ENCODE measurements at places on chromosomes 3 and 15.

DNA sequence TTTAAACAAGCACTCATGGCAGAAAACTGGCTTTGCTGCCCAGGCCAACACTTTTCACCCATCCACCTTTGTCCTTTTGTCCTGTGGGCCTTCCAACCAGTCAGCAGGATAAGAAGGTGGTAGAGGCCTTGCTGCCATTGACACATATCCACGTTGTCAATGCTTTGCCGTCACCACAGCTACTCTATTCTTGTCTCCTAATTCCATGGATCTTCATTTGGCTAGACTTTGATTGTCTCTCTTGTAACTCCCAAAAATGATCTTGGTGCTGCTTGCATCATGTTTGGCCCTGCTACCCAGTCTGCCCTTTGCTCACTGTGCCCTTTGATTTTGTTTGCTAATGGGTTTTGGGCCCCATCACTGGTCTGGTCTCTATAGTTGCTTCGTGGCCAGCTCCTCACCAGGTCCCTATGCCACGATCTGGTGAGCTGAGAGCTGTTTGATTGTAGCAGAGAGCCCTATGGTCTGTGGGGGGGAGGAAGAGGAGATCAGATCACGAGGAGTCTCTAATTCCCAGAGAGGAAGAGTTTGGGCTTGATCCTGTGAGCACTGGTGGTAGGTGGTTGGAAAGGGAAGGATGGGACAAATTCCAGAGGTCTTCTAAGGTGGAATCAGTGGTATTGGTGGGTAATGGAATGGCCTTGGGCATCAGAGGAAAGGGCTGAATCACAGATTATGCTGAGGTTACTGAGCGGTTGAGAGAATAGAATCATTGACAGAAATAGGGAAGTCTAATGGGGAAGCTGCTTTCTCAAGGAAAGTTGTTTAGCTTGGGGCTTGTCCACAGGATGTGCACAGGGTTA is 40.3 kb downstream of the ABHD2 start:
- DNase-seq, result no peak

- no peak for DNase-seq
These were observed 9.1 kb downstream of the HDC start for GRCh38 chr15:50256188-50257041.

- no peak for DNase-seq
These were observed 319.0 kb downstream of the MECOM start for GRCh38 chr3:169344465-169344864.

DNA sequence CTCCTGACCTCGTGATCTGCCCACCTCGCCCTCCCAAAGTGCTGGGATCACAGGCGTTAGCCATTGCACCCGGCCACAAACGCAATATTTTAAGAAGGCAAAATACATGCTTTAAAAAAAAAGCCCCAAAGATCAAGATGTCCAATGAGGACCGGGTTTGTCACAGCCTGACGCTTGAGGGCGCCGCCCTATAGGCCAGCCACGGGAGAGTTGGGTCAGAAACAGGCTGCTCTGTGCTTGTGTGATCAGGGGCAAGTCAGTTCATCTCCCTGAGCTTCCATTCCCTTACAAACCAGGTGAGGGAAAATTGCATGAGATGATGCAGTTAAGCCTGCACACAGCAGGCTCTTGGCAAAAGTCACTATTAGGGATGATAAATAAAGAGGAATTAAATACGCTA is 23.9 kb downstream of the FAM174B start:
- DNase-seq, result no peak

DNA sequence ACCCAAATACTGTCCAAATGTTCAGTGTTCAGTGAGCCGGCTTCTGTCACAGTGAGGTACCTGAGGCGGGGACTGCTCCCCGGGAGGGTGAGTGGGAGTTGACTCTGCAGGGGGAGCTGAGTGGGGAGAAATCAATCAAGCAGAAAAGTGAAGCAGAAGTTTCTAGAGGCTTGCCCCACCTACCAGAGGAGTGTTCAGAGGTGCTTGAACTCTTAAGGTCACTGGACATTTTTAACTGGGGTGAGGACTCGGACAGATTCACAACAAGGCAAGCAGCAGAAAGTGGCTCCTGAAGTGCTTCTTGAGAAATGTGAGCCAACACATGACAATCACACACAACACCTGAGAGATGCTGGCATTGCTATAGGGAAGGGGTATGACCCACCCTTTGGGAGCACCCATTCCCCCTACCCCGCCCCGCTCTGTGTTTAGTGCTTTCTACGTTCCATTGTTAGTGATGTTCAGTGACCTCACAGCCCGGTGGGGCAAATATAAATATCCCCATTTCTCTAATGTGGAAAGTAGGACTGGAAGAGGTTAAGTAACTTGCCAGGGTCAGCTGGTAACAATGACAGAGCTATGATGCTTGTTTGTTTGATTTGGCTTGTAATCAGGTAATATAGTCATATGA is 48.6 kb upstream of the AKAP13 start:
- DNase-seq, result no peak

GRCh38 chr15:23436421-23436820 is 10.6 kb downstream of the GOLGA6L2 start:
- DNase-seq, result no peak

DNA sequence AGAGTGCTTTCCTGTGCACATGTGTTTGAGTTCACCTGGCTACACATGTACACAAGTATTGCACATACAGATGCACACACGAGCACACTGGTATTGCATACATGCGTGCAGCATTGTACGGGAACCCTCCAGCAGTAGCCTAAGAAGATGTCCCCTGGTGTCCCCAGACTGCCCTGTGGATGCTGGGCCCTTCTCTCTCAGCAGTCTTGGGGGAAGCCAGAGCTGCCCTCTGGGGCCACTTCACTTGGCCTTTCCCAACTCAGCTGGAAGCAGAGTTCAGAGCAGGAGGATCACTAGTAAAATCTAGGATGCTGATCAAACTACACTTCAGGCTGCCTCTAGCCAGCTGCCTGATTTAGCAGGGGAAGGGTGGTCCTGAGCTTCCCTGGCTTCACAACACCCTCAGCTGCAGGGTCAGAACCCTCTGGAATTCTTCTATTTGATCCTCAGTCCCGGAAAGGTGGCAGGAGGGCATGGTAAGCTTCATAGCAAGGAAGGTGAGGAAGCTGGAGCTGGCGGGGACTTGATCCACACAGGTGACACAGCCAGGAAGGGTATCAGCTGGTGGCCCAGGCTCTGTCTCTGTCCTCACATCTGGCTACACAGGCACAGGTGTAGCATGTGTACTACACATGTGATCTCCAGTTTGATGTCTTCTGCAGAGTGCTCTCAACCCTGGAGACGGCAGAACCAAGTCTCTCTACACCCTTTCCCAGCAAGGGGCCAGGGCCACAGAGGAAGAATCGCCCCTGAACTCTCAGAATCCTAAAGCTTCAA is 36.5 kb downstream of the KLF15 start:
- DNase-seq, result no peak

DNA sequence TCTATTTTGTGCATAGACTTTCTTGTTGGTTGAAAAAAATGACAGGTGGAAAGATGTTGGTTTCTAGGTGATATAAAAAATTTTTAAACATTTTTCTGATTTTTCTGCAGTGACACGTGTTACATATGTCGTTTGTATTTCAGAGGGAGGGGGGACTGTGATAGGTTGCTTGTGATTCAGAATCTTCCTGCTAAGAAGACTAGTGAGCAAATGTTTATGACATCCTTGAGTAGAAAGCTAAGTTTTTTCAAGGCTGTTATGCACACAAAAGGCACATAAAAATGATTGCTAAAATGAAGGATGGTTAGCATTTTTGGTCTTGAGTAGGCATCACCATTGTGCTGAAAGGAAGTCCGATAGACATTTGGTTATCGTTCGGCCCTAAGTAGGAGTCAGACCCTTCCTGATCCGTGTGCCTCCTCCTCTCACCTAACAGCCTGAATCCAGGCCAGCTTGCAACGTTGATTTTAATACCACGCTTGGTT is 1.5 kb downstream of the ZNF639 start:
- DNase-seq, result peak; percentile 40

GRCh38 chr15:41958002-41958420 is 14.3 kb downstream of the EHD4 start:
- DNase-seq, result no peak

GRCh38 chr15:84603630-84604379 is 3.0 kb downstream of the ZSCAN2 start:
- DNase-seq, result no peak

GRCh38 chr15:72318408-72318942 is 1.5 kb downstream of the CELF6 start:
- no peak for DNase-seq

Measured in GM03348 (cell line).